ENCODE measurements at places on chromosomes 16 and 17.

DNA sequence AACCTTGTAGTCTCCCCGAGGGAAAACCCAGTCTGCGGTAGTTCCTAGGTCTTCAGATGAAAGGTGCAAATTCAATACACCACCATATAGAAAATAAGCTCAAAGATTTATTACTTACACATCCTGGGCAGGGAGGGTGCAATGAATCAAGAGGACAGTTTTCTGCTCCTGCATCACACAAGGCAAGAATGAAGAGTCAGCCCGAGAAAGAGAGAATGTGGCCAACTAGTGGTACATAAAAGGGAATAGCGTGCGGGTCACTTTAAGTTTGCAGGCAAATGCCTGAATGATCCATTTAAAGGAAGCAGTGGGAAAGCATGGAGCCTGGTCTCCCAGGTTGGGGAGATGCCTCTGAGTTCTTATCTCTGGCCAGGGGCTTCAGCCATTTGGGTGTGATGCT is 403.4 kb downstream of the GRIN2A start:
- DNase-seq: no peak

DNA sequence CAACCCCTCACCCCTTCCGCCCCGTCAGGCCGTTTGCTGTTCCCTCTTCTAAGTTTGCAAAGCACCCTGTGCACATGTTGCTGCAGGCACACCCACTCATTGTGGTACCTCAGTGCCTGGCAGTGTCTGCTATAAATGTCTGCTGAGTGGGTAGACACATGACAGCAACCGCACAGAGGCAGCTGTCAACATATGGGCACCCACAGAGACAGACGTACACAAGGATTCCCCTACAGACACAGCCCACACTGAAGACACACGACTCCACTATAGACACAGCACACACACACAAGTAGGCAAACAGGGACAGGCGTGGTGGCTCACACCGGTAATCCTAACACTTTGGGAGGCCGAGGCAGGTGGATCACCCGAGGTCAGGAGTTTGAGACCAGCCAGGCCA is 17.8 kb upstream of the CRK start:
- DNase-seq: no peak

DNA sequence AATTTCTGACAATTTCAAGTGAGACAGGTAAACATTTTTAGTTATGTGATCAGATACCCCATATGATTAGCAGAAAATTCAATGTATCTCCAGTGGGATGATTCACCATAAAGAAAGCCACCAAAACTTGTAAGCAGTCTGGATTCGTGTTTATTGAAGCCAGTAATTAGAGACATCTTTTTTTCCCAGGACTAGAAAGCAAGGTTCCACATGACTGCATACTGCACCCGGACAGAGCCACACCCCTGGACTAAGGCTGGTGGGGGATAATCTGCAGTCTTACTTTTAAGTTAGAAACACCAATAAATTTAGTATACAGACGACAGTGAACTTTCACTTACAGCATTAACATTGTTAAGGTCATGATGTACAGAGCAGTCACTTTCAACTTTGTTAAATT is 24.2 kb upstream of the CMTM4 start:
- no peak for DNase-seq

GRCh38 chr17:51045621-51046020 is 75.0 kb downstream of the SPAG9 start:
- no peak for DNase-seq

GRCh38 chr17:61400066-61400716 is 548 bp downstream of the TBX2 start:
- DNase-seq: no peak

GRCh38 chr16:68948230-68948910 is 105.0 kb downstream of the TANGO6 start:
- no peak for DNase-seq

GRCh38 chr16:17018585-17018939 is 452.2 kb downstream of the XYLT1 start:
- no peak for DNase-seq

All from activated T-cell treated with anti-CD3 and anti-CD28 coated beads for 24 hours (primary cell).